ENCODE measurements at places on chromosomes 2 and 18. TPM values are rescaled to one million over a fixed set of nuclear protein-coding genes. Genes with fewer than 3 reads are reported as not detected.

POTEJ gene
- polyA plus RNA-seq = not detected

DNA sequence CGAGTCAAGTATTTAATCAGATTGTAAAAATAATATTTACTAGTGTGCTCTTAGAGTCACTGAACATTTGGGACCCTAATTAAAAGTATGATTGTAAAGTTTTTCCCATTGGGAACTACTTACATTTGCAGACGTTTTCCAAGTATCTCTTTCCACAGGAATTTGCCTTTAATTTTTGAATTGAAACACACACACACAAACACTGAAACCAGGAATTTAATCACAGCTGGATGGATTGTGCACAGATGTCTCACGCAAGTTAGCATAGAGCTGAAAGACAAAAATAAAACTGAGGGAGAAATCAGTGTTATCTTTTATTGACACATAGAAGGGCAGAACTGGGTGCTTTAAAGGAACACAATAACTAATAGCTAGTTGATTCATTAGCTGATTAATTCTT is 230.7 kb downstream of the RND3 start:
- DNase-seq = no peak

- no peak for DNase-seq
Observed at GRCh38 chr2:118255301-118255700, 167.0 kb downstream of the INSIG2 start.

DNA sequence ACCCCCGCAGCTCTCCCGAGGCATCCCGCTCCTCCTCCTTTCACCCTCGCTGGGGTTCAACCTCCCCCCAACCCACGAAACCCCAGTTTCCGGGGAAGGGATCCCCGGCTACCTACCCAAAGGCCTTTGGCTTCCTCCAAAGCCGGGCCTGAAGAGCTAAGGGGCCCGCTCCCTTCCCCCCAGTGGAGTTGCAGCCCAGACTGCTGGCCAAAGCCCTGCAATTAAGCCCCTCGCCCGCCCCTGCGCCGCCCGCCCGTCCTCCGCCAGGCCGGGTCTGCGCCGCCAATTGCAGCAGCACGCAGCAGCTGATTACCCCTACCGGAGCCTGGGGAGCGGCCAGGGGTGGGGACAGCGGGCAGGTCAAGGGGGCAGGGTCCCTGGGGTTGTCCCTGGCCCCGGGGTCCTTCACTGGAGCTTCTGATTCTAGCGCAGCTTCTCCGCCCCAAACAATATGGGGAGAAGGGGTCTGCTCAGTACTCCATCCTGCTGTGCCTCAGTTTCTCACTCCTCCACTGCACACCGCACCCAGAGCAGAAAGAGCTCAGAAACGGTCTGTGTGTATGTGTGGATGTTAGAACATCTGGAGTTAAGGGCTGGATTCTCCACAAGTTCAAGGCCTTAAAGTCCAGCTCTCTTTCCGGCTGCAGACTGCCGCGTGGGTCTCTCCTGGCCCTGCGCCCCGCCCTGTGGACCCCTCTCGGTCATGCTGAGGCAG is 16.9 kb downstream of the WNT10A start:
- no peak for DNase-seq

DNA sequence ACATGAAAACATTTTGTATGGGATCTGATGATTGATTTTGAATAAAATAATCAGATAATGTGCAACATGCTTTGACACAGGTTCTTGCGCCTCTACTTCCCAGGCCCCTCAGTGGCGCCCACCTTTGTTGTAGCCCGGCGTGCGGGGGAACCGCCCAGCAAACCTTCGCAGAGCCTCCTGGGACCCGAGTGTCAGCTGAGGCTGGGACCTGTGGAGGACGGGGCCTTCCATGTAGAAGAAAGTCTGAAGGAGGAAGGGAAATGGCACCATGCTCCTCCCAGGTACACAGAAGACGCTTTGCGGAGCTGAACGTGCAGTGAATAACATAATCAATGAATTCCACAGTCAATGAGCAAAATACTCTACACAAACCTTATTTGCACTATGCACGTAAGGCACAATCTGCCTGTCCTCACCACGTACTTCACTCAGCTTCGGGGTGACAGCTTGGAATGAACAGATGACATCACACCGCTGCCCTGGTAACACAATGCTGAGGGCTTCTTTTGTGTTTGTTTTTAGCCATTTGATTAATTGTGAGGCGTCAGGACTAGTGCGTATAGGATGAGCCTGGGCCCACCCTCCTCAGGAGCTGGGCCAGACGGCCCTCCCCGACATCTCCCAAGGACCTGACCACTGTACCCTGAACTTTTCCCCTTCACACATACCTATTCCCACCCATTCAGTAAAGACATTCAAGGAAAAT is 78.1 kb downstream of the TWIST2 start:
- DNase-seq = no peak

GRHL1 gene
- 7.3 TPM for polyA plus RNA-seq

DNA sequence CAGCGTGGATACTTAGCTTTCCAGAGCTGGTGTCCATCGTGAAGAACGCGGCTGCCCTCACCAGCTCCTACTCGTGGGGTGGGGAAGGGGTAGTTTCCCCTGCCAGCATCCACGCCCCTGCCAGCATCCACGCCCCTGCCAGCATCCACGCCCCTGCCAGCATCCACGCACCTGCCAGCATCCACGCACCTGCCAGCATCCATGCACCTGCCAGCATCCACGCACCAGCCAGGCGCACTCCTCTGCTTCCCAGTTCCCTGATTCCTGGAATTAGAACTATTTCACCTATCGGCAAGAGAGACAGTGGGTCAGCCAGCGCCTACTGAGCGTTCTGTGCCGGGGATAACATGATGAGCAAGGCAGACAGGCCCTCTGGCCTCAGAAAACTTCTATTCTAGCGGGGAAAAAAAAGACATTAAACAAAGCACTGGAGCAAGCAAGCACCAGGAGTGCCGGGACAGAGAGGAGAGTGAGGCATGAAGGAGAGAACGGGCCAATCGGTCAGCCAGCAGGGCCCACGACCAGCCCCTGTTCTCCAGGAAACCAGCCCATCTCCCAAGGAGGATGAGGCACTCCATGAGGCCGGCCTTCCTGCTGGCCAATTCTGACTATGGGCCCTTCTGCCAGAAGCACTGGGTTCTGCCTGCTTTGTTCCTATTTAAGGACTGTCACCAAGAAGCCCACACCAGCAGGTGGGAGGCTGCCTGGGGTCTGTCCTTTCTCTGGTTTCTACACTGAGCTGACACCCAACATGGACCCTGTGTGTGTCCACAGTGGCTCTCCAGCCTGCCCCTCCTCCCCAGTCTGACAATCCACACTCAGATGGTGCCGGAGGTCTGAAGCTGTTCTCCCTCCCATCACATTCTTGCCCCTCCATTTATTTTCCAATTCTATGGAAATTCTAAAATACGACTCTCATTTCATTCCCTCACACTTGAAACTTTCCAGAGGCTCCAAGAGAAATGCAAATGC is 78.4 kb upstream of the SALL3 start:
- no peak for DNase-seq

- DNase-seq = no peak
Observed at GRCh38 chr2:36044411-36044810, 311.2 kb upstream of the CRIM1 start.

DNA sequence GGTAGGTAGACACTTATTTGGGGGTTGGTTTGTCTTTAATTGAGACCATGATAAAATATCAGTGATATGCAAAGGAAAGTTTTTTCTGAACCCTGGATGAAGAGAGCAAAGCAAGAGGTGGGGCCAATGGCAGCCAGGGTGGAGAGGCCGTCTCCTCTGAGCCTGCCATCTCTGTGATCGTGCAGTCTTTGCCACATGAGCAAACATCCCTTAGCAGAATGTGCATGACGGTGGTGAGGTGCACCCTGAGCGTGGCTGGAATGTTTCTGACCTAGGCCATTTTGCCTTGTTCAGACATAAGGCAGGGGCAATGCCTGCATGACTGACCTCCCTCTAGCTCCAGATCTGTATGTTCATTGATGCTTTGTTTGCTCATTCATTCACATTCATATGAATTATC is 6.0 kb downstream of the NCK2 start:
- no peak for DNase-seq

- DNase-seq = no peak
Observed at GRCh38 chr2:153497938-153498629, 19.5 kb upstream of the RPRM start.

GRCh38 chr2:79437433-79438267 is 75.2 kb upstream of the CTNNA2 start:
- DNase-seq = no peak

TTC27 gene
- polyA plus RNA-seq = 21.2 TPM

- DNase-seq = no peak
Observed at GRCh38 chr18:27793013-27793785, 383.7 kb downstream of the CDH2 start.

DNA sequence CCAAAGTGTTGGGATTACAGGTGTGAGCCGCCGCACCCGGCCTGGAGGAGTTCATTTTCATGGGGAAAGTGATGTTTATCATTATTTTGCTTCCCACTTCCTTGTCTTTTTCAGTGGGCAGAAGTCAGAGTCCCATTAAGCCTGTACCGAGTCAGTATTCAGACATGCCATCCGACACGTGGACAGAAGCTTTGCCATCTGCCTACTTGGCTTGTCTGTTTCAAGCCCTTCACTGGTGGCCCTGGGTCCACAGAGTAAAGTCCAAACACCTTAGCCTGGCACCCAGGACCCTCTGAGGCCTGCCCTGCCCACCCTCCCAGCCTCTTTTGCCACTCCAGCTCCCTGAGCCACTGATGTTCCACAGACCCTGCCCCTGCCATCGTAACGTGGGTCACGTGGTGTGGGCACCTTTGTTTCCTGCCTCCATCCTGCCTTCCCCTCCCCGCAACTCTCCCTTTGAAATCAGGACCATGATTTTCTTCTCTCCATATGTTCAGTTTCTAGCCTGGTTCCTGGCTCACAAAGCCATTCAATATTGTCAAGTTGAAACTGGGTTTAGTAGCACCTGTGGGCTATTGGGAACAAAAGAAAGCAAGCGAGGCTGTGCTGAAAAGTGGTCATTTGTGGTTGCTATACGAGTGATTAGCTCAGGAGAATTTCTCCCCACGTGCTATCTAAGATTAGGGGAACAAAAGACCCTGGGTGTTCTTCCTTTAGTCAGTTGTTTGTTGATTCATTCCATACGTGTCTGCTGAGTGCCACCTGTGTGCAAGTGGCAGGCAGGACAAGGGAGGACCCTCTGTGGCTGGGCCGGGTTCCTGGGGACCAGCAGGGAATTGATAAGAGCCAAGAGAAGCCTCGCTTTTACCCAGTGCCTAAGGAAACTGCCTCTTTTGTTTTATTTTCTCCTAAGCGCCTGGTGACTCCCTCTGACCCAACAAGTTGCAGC is 5.1 kb upstream of the ODC1 start:
- DNase-seq = no peak

- no peak for DNase-seq
Observed at GRCh38 chr18:11719621-11720020, 30.6 kb downstream of the GNAL start.

TRIM43 gene
- polyA plus RNA-seq = 0.66 TPM

- no peak for DNase-seq
Observed at GRCh38 chr2:18413676-18414396, 146.6 kb downstream of the RDH14 start.

DNA sequence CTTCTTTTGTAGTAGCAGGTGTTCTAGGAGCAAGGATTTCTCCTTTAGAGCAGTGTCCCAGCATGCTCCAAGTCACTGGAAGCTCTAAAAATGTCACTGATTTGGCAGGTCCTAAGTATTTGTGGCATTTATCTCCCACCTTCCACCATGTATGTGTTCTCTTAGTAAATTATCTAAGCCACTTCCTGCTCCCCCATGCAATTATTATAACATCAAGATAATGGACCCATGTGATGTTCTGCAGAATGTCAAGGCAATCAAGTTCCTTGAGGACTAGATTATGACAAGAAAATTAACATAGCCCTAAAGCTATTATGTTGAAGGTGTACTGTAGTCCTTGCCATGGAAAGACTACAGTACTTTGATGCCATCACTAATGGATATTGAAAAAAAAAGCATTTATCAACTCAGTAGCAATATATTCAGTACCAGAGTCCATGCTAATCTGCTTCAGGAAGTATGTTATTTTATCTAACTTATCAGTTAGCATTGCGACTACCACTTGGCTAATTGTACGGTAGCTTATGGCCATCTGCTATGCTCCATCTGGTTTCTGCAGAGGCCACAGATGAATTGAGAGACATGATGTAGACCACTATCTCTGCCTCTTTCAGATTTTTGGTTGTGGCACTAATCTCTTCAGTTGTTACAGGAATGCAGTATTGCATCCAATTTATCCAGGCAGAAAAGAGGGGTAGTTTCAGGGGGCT is 56.7 kb downstream of the GPR39 start:
- DNase-seq = no peak

GRCh38 chr2:3628800-3629199 is 29.2 kb upstream of the ALLC start:
- no peak for DNase-seq

GRCh38 chr2:47075361-47076125 is 79.6 kb downstream of the STPG4 start:
- DNase-seq = no peak

- no peak for DNase-seq
Observed at GRCh38 chr2:128450211-128451024, 131.8 kb upstream of the HS6ST1 start.

GRCh38 chr2:158253170-158253569 is 151.5 kb downstream of the UPP2 start:
- DNase-seq = no peak

DNA sequence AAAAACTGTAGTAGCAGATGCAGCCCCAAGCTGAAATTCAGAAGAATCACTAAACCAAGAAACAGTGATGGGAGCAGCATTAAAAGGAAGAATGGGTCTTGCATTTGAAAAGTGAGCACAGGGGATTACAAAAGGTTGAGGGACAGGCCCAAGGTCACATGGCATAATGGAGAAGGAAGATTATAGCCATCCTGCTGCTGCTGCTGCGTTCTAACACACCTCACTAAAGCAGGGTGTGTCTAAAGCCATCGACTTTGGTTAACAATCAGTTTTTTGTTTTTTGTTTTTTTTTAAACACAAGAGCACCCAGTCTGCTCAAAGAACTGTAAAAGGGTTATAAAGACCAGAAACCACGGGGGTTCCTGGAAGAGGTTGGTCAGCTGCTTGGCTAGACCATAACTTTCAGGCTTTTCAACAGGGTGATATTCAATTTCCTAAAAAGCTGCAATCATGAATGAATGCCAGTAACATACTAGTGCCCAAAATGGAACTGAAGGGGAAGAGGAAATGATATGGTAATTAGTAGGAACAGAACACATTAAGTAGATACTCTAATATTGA is 102.6 kb downstream of the MYO5B start:
- no peak for DNase-seq

DNA sequence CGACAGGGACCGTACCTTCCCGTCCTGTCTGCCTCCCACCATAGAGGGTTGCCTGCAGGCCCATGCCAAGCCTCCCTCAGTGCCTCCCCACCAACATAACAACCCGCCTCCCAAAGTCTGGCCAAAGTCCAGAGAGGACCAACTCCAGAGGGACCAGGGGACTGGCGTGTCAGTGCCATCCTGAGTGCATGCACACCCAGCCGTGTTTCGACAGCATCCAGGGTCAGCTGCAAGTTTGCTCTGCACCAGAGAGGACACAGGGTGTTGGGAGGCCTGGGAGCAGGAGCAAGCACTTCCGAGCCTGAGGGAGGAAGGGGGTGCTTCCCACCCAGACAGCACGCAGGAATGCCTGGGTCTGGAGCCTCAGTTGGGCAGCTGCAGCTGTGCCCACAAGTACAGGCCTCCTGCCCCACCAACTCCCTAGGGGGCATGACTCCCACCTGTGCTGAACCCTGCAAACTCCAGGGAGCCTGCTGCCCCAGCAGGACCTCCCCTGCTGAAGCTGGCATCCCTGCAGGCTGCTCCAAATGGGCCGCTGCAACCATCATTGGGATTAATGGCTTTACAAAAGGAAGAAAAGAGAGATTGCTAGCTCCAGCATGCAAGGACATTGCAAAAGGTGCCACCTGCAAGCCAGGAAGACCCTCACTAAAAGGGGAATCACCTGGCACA is 618.1 kb upstream of the FSHR start:
- DNase-seq = no peak

STAT1 gene
- 153 TPM for polyA plus RNA-seq

DIPK1C gene
- 0.72 TPM for polyA plus RNA-seq

Measured in left renal pelvis (tissue), 4 donors.